ENCODE measurements at places on chromosomes 6 and 20.
A peak's percentile ranks its signal among the peaks of the same experiment; 100 is the strongest.

DNA sequence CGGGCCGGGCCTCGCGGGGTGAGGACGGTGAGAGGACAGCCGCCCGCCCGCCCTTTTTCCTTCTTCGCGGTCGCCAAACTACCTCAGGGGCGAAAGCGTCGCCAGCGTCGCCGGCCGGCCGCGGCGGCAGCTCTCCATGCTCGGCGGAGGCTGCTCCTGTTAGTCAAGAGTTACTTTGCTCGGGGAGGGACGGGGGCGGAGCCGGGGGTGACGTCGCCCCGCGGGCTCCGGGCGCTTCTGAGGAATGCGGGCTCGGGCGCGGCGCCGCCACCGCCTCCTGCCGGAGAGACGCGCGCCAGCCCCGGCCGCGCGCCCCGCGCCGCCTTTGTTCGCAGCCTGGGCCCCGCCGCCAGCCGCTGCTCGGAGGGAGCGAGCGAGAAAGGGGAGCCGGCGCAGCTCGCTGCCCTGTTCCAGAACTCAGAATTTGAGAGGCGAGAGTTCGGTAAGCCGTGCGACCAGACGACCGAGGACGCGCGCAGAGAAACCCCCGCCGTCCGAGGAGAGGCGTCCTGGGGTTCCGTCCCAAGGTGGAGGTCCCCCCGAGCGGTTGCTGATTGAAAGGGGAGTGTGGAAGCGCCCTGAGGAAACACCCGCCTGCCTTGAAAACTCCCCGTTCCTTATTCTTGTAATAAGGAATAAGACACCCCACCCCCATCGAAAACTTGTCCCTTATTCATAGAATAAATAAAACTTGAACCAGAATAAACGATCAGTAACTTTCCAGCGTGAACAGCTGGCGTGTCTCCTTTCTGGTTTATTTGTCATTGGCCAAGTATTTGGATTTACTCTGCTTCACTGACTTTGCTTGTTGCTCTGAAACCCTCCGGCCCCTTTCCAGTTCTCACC, at the start of gene PTPRK:
Gene PTPRK, minus strand, starts transcription at position 164 of the 846 bp plus-strand sequence. CDS start 241 bp downstream, outside the sequence.
- peak; percentile 92 for DNase-seq

DNA sequence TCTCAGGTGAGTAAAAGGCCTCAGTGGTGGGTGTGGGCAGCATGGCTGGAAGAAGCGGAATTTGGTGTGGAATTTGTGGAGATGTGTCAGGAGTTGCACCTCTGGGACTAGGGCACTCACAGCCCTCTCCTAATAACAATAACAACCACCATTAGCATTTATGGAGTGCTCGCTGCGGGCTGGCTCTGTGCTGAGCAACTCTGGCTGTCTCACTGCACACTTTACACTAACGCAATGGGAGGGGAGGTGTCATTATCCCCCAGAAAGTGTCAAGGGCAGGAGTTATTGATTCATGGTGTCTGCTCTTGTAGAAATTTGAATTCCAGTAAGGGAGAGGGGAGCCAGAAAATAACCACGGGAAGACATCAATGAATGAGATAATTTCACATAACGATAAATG, 22.7 kb upstream of the SCRT2 start:
- no peak for DNase-seq

- DNase-seq: no peak
These were observed 179.5 kb upstream of the SYNDIG1 start for GRCh38 chr20:24289737-24290481.

DNA sequence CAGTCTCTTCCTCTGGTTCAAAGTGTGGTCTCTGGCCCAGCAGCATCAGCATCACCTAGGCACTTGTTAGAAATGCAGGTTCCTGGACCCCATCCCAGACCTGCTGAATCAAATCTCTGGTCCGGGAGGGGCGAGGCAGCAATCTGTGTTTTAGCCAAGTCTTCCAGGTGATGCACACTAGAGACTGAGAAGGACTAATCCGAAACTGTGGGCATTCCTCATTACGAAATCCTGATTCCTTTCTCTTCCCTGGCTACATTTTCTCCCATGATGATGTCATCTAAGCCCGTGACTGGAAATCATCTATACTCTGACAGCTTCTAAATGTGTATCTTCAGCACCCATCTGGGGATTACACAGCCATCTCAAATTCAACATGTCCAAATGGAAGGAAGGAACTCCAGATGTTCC, 39.7 kb upstream of the PRND start:
- DNase-seq: no peak

DNA sequence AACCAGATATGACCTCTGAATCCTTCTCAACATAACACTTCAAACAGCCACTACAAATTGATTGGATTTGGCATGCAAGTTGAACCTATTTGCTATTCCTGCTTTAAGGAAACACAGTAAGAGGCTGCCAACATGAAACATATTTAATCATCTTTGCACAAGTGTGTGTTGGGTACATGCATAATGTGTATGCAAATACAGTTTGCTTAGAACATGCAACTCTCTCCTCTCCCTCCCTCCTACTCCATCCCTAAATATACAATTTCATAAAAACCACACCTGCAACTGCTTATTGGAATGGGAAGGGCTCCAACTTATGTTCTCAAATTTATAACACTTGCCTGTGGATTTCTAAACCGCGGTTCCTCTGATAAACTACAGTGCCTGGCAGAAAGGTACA, 71.5 kb downstream of the CD83 start:
- DNase-seq: no peak

DNA sequence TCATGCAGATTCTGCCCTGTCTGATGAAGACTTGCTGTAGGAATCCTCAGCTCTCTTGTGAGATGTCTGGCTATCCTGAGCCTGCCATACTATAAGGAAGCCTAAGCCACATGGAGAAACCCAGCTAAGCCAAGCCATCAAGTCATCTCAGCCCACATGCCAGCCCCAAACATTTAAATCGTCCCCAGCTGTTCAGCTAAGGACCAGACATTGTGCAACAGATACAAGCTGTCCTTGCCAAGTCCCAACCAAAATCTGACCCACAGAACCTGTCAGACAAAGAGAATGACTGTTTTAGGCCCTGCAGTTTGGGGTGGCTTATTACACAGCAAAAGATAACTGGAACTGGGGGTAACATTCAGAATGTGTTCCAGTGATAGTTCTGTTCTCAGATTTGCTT, 36.8 kb upstream of the FOXC1 start:
- no peak for DNase-seq

GRCh38 chr6:83309344-83309743, 116.2 kb downstream of the RWDD2A start:
- DNase-seq: no peak

DNA sequence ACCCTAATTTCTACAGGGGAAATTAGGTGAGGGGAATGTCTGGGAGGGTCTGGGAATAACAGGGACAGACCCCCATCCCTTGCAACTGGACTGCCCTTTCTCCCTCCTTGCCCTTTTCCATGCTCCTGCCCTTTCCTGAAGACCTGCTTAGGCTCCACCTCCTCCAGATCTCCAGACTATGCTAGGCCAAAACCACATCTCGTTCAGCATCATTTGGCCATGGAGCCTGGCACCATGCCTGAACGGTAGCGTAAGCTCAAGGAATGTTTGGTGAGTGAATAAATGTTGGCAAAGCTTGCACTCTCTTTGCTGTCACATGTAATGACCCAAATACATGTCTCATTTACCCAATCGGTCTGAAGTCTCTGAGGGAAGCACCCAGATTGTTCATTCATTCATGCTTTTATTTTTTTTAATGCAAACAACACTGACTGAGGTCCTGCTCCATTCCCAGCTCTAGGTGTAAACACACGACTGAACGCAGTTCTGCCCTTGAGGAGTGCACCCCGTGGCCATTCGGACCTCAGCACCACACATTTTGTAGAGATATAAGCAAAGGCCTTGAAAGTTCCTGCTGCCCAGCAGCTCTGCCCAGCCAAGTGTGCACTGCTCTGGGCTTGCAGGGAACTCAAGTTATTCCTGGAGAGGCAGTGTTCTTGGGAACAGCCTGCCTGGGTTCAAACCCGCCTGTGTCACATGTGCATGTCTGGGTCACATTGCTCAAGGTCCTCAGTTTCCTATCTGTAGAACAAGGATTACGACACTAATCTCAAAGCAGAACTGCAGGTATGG, 1.1 kb upstream of the GRM4 start:
- DNase-seq: no peak

- no peak for DNase-seq
These were observed 224.4 kb upstream of the EXOC2 start for GRCh38 chr6:917296-917695.

DNA sequence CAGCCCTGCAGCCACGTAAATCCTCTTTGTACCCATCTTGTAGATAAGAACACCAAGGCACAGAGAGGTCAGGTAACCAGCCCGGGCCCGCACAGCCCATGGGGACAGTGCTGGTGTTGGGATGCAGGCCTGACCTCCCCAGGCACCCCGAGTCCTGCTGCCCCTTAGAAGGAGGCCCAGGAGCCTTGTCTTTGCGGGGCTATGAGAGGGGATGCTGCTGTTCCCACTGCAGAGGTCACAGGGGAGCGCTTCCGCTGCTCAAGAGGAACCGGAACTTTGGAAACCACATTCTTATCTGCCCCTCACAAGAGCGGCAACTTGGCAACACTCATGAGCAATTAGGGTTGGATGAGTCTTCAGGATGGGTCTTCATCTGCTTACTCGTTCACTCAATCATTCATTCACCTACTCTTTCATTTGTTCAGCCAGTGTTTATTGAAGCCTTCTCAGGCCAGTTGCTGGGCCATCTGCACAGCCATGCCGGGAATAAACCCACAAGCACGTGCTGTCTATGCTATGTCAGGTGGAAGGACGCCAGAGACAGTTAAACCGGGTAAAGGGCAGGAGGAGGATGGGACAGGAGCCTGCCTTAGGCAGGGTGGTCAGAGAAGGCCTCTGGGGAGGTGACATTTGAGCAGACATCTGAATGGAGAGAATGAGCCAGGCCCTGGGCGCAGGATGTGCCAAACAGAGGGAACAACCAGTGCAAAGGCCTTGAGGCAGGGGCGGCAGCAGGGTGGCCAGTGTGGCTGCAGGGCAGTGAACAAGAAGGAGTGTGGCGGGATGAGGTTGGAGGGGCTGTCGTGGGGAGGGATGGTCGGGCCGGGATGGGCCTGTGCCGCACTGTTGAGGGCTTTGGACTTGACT, 60.8 kb downstream of the RBM38 start:
- no peak for DNase-seq

DNA sequence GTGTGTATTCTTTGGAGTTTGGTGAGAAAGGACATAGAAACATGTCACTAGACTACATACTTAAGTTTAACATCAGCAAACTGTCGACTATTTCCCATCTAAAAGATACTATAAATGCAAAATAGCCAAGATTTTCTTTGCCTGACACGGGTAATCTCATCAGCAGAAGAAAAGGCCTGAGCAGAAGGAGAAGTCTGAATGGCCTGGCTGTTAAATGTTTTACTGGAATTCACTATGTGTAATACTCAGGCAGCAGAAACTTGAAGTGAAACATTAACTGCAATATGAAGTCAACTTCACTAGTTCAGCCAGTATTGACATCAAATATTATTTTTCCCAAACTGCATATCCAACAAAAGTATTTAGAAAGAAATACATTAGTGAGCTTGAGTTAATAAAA, 6.4 kb upstream of the DSE start:
- no peak for DNase-seq

- no peak for DNase-seq
These were observed 27.5 kb downstream of the DAAM2 start for GRCh38 chr6:39819676-39820075.

DNA sequence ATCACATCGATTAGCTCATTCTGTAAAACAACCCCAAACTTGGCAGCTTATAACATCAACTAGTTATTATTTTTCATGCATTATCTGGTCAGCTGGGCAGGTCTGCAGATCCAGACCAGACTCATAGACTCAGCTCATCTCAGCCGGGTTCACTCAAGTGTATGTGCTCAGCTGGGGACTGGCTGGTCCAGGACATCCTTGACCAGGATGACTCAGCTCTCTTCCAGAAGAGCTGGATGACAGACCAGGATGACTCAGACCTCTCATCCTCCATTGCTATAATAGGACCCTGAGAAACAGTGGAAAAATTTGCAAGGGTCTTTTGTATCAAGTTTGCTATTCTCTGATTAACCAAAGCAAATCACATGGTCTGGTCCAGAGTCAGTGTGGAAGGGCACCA, 312.5 kb upstream of the PLCB4 start:
- DNase-seq: no peak

- no peak for DNase-seq
These were observed 28.0 kb downstream of the OPN5 start for GRCh38 chr6:47809873-47810272.

DNA sequence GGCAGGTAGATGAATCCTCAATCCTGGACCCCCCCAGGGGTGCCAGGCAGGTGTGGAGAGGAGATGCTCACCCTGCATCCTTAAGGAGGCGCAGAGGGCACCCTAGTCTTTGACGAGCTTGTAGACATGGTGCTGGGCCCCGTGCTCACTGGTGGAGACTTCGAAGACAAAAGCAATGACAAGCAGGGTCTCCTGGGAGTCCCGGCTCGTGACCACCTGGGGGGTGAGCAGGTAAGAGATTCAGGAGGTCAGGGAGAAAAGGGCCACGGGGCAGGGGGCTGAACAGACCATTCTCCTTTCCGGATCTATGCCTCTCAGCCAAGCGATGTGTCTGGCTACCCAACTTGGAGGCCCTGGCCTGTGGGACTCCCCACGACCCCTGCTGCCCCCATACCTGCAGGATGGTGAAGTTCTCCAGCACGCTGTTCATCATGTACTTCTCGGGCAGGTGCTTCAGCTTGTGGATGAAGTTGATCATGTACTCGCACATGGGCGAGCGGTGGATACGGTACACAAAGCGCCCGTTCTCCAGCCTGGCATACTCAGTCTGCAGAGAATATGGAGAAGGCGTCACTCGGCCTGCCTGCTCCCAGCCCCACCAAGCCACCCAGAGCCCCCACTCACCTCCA, 6.9 kb downstream of the RPL10A start:
- DNase-seq: no peak

GRCh38 chr6:155259204-155259603, 4.6 kb upstream of the CLDN20 start:
- no peak for DNase-seq

- no peak for DNase-seq
These were observed 20.5 kb upstream of the PYGB start for GRCh38 chr20:25227317-25227831.

- no peak for DNase-seq
These were observed 75.7 kb downstream of the SYNJ2 start for GRCh38 chr6:158057213-158057987.

GRCh38 chr20:42082611-42083010, 464.4 kb upstream of the CHD6 start:
- DNase-seq: no peak

DNA sequence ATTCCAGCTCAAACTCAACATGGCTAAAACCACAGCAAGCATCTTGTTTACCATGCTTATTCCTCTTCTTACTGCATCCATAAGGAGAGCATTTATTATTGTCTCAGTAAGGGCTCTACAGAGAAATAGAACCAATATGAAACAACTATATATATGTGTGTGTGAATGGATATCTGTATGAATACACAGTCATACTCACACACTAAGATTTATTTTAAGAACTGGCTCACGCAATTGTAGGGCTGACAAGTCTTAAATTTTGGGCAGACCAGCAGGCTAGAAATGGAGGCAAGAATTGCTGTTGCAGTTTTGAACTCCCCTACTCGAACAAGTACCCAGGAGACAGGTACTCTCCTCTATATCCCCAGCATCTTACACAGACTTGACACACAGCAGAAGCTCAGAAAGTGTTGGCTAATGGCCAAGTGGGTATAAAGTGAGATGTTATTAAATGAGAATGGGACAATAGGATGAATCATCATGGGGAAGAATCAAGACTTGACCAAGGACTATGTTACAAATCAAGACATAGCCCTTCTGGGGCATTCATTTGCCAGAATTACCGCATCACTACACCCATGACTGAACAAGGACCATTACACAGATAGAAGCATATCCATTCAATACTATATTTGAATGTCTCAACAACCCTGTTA, 13.0 kb downstream of the ZHX3 start:
- DNase-seq: no peak
